ENCODE measurements at places on chromosomes 1 and 21.

- DNase-seq, result no peak
Observed at GRCh38 chr1:210646258-210646616, 317.5 kb downstream of the HHAT start.

GRCh38 chr1:189960769-189961168, 516.9 kb downstream of the BRINP3 start:
- DNase-seq, result no peak

GRCh38 chr1:210908257-210908656, 225.7 kb downstream of the KCNH1 start:
- no peak for DNase-seq

- no peak for DNase-seq
Observed at GRCh38 chr1:55870106-55870505, 654.9 kb upstream of the USP24 start.

- DNase-seq, result no peak
Observed at GRCh38 chr1:245971711-245972085, 535.4 kb downstream of the SMYD3 start.

- no peak for DNase-seq
Observed at GRCh38 chr1:167957710-167958109, 20.8 kb upstream of the MPC2 start.

All from GM12865 (cell line).